ENCODE measurements at places on chromosomes 6 and 20. TPM values are rescaled to one million over a fixed set of nuclear protein-coding genes. Genes with fewer than 3 reads are reported as not detected.
A peak's percentile ranks its signal among the peaks of the same experiment; 100 is the strongest.

GRCh38 chr6:24614648-24615047 lies 31.3 kb downstream of the KIAA0319 start:
- DNase-seq, result no peak

- DNase-seq, result no peak
These were observed 131.8 kb downstream of the VEGFA start for GRCh38 chr6:43901733-43902230.

DNA sequence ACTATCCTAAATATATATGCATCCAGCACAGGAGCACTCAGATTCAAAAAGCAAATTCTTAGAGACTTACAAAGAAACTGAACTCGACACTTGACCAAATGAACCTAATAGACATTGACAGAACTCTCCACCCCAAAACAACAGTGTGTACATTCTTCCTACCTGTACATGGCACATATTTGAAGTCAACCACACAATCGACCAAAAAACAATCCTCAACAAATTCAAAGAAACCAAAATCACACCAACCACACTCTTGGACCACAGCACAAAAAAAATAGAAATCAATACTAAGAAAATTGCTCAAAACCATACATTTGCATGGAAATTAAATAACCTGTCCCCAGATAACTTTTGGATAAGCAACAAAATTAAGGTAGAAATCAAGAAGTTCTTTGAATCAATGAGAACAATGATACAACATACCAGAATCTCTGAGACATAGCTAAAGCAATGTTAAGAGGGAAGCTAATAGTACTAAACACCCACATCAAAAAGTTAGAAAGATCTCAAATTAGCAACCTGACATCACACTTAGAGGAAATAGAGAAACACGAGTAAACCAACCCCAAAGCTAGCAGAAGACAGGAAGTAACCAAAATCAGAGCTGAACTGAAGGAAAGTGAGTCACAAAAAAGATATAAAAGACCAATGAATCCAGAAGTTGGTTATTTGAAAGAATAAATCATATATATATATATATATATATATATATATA lies 12.5 kb upstream of the TREM1 start:
- no peak for DNase-seq

- DNase-seq, result no peak
These were observed 81.4 kb downstream of the JARID2 start for GRCh38 chr6:15327271-15327670.

DNA sequence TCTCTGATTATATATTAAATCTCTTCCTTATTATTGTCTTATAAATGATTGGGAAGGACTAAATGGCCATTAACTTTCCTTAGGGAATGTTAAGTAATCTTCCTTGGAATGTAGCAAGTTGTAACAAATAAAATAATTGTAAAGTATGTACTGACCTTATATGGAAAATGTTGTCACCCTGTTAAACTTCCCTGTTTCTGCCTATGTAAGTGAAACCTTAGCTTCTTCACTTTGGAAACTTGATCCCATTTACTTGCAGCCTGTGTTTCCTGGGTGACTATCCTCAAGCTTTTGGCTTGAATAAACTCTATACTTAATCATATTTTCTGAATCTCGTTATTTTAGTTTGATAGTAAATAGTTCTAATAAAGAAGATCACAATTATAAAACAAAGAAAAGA lies 519.5 kb upstream of the PTCHD4 start:
- DNase-seq, result no peak

- DNase-seq, result no peak
These were observed 650.5 kb downstream of the UTRN start for GRCh38 chr6:144935661-144936060.

DNA sequence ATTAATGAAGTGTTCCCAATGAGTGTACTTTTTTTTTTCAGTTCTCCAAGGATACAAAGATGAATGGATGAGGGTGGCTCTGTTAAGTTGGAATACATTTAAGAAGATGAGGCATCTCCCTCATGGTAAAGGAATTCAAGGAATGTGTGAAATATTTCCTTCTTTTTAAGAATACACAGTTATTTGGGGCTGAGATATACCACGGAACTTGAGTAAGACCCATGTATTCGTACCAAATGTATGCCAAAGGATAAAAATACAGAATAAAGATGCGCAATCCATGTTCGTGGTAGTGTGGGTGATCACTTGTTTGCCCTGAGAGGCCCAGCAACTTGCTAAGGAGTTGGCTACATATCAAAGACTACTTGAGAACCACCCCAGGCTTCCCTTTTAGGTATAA lies 164.2 kb upstream of the TCF21 start:
- DNase-seq, result peak; percentile 19

DNA sequence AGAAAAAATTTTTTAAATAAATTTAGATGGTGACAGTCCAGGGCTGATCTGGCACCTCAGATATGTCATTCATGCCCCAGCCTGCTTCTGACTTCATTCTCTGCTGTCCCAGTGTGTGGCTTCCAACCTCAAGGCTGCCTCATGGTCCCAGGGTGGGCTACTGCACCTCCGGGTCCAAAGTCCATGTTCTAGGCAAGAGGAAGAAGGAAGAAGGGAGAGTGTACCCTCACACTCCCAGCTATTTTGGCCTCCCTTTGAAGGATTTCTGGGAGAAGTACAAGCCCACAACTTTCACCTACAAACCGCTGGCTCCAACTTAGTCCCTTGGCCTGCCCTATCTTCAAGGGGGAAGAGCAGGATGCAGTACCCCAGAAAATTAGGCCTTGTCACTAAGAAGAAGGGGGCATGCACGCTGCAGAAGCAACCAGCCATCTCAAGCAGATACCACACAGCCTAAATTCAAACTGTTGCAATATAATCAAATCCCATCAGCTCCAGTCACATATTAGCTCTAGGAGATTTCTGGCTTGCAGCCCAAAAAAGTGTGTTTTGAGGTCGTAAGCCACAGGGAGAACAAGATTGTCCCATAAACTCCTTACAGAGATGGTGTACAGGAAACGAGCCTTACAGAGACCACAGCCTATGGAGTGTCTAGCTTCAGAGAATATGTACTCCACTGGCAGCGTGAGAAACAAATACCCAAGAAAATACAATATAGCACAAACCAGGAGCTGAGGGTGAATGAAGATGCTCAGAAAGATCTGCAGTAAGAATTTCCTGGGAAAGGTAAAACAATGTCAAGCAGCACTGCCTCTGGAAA lies 906 bp upstream of the BTN3A2 start:
- no peak for DNase-seq

DNA sequence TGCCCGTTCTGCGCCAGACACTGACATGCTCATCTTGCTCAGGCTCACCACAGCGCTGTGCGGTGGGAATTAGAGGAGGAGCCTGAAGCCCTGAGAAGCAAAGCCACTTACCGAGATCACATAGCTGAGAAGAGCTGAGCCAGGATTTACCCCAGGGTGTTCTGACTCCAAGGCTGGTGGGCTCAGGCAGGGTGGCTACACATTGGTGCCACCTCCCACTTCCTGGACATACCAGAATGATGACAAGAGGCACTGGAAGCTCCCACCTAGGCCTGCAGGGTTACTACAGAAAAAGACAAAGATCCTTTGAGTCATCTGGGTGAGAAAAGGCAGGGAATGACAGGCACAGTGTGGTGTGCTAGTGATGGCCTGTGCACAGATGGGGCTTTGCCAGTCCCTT lies 24.4 kb upstream of the FKBP1A start:
- peak; percentile 54 for DNase-seq

DNA sequence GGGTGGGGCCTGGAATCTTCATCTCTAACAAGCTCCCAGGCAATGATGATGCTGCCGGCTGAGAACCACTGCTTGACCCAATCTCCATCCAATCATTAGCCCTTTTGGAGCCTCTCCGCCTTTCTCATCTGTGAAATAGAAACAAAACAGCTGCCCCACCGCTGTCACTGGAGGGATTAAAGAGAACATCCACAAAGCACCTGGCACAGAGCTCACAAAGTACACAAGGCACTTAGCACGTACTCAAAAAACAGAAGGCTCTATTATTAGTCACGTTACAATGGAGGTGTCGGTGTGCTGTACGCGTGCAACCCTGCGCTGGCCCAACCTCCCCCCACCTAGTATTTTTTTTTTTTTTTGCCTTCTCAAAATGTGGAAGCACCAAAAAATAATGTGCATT lies 213.5 kb upstream of the ARID1B start:
- DNase-seq, result no peak

DNA sequence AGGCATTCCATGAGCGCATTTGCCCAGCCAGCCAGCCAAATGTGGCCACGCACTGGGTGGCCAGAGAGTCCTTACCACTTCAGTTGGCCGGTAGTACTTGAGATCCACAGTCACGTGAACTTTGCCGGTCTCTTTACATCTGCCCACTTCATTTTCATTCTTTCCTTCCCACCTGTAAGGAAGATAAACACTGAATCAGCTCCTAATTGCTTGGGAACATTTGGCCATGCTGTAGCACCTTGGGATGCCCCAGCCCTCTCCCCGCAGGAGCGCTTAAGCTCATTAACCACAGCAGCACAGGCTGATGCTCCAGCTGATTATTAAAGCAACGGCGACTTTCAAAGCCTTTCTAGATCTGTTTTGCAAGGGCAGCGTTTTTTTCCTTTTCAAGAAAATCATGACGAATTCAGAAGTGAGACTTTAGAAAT lies 116.6 kb downstream of the FOXC1 start:
- DNase-seq, result no peak

GRCh38 chr6:163437466-163437865 lies 22.9 kb downstream of the QKI start:
- DNase-seq, result no peak

- no peak for DNase-seq
These were observed 22.7 kb downstream of the MRPL14 start for GRCh38 chr6:44104481-44105021.

- DNase-seq, result no peak
These were observed 219.6 kb downstream of the NRN1 start for GRCh38 chr6:5786969-5787720.

DNA sequence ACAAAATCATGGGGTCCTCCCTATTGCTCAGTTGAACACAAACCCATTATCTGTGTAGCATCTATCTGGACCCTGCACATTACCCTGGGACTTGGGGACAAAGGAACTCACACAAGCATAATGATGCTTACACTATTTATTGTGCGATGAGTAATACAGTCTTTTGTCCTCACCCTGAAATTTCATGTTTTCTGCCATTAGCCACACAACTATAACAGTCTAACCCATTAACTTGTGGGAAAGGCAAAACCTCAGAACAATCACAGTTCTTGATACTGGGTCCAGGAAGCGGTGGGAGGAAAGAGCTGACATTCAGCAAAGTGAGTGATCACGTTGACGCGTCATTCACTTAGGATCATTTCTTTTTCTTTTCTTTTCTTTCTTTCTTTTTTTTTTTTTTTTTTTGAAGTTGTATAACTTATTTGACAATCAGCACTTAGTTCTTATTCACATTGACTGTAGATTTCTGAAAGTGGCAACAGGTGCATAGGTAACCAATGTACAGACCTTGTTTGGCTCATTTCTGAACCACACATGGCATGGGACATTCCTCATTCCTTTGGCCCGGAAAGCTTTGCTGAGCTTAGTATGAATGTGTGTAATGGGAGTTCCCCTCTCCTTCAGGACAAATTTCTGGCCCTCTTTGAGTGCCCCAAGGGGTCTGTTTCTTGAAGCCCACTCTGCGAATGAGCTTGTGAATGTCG lies 94.8 kb upstream of the CNKSR3 start:
- DNase-seq, result no peak

- DNase-seq, result no peak
These were observed 17.0 kb downstream of the PPARD start for GRCh38 chr6:35359346-35359743.

DNA sequence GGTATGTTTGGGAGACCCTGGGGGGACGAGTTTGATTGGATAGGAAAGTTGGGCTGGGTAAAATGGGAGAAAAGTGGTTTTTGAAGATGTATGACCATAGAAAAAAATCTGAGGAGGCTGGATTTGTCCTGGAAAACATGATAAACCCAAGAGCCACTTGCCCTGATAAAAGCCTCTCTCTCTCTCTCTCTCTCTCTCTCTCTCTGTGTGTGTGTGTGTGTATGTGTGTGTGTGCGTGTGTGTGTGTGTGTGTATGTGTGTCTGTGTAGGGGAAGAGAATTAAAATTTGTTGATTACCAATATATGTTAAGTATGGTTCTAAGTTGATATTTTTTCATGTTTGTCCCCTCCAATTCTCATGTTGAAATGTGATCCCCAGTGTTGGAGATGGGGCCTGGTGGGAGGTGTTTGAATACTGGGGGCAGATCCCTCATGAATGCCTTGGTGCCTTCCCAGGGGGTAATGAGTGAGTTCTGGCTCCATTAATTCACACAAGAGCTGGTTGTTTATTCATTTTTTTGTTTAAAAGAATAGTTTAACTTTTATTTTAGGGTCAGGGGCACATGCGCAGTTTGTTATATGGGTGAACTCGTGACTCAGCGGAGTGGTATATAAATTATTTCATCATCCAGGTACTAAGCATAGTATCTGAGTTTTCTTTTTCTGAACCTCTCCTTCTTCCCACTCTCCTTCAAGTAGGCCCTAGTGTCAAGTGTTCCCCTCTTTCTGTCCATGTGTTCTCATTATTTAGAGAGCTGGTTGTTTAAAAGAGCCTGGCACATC lies 208.8 kb downstream of the TFAP2B start:
- DNase-seq, result no peak

- no peak for DNase-seq
These were observed 6.4 kb downstream of the FYN start for GRCh38 chr6:111866857-111867256.

- no peak for DNase-seq
These were observed 23.8 kb upstream of the SLC22A2 start for GRCh38 chr6:160282444-160282843.

Gene MYLK2
- total RNA-seq, result under 0.01 TPM

Gene GPSM3
- total RNA-seq, result 0.88 TPM

Gene STMND1
- total RNA-seq, result not detected

Gene GFOD1
- total RNA-seq, result 3.6 TPM

Gene MEP1A
- not detected for total RNA-seq

Gene TBPL1
- total RNA-seq, result 11.5 TPM

Gene MLN
- not detected for total RNA-seq

Gene ZNF831
- total RNA-seq, result not detected

Gene SMLR1
- total RNA-seq, result not detected

Gene HSPA12B
- total RNA-seq, result not detected

Gene HLA-DQB1
- total RNA-seq, result 6.5 TPM
